Lung microvascular endothelial cell (primary cell): ENCODE measurements at places on chromosomes 7 and 10.

GRCh38 chr10:29620112-29620690 lies 14.6 kb downstream of the SVIL start:
- no peak for DNase-seq

DNA sequence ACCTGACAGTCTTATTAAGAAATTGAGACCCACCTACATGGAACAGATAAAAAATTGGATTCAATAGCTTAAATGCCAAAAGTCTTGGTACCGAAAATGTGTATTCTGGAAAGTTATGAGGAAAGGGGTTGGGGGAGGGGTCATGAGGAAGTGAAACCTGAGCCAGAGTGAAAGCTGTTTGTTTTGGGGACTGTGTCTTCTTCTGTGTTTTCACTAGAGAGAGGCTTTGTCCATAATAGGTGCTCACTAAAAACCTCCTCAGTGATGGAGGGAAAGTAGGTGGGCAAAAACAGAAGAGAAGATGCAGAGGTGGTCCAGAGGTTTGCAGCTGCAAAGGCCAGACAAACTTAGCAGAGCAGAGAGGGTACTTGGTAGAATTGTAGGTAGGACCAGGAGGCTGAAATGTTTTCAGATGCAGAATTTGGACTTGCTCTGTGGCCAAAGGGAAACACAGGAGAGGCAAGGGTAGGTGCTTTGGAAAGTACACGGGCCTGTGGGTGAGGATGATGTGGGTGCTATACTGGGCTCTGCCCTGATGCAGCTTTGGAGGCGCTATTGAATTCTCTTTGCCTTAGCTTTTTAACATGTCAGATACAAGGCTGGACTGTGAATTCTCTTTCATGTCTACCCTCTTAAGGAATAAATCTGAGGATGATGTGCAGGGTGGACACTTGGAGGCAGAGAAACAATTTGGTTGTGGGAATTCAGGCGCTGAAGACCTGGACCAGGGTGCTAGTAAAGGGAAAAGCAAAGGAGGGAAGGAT lies 254.6 kb downstream of the PTEN start:
- DNase-seq: no peak

GRCh38 chr7:148182264-148182663 lies 408.3 kb upstream of the C7orf33 start:
- no peak for DNase-seq

- no peak for DNase-seq
These were observed 238.9 kb upstream of the PLXDC2 start for GRCh38 chr10:19577381-19577780.

DNA sequence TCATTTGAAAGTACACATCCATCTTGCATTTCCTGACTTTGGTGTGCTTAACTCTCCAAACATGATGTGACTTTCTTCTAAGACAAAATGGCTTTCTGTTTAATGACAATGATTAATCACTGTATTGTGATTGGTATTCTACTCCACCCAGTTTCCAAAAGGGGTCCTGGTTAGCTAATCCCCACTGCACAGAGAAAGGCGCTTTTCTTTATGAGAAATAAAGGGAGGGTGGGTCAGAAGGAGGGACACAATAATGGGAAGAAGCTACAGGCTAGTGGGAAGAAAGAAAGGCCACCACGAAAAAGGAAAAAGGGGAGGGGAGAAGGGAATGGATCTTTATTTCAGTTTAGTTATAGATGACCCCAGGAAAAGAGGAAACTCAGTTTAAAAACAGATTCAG lies 69.2 kb downstream of the PRTFDC1 start:
- no peak for DNase-seq

GRCh38 chr10:108970016-108970415 lies 953.3 kb downstream of the XPNPEP1 start:
- DNase-seq: peak; percentile 1

GRCh38 chr7:37052705-37053104 lies 328.4 kb upstream of the AOAH start:
- peak; percentile 55 for DNase-seq

DNA sequence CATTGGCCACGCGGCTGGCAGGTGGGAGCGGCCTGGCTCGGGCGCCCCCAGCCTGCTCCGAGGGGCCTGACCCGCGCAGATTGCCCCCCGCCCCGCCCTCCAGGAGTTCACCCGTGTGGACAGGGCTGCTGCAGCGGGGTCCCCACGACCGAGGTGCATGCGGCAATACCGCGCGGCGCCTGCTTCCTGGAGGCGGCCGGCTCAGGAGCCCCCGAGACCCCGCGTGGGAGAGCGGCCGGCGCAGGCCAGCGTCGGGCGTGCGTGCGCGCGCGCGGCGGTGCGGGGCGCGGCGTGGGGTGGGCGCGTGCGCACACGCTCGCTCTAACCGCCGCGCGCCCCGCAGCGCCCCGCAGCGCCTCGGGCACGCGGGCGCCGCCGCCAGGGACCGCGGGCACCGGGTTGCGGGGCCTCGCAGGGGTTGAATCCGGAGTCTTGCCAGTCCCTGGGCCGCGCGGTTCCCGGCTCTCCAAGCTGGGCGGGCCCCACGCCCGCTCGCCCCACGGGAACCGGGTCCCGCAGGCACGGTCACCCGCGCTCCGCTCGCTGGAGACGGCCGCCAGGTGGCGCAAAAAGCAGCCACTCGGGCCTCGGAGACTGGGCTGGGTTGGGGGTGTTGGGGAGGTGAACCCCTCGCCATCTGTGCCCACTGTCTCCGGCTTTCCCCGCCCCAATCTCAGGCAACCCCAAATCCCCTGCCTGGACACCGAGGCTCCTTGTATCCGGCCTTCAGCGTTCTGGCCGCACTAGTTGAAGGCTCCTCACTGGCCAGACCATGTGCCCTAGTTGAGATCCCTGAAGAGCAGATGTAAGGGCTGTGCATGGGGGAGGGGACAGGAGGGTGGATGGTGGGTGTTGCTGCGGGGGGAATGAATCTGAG lies 1.3 kb upstream of the ACHE start:
- peak; percentile 50 for DNase-seq

DNA sequence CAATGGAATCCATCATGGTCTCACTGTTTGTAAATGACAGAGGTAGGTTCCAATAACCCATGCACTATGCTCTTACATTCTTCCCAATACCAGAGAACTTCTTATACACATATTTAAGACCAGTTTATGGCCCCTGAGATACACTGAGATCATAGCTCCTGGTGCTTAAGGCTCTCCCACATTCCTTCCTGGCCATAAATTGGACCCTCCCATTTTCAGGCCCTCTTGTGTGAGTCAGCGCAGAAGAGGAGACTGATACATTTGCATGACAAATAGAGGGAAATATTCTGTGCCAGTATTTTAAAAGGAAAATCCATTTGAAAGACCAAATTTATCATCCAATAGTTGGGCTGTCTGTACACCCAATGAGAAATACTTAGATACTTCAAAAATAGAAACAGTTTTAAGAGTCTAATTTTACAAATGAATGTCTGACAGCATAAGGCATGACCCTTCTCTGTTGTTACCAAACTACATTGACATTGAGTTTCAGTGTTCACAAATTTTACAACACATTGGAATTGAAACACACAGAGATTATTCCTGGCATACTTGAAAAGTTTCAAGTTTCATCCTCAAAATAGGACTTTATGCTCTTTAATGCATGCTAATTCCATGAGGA lies 35.3 kb downstream of the SLC16A9 start:
- DNase-seq: no peak

DNA sequence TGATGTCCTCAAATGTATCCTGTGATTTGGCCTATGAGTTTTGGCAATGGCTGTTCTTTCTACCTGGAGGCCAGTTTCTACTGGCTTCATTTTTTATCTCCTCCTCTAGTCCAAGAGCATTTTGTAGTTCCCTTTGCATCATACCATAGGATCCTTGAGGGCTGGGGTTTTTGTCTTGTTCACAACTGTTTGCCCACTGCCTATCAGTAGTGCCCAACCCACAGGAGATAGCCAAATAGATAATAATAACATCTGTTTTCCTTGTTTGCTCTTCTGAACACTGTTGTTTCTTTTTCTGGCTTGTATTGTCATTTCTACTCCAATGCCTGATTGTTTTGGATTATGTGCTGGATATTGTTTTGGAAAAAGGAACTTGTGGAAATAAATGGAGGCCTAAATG lies 3.4 kb downstream of the CDK1 start:
- peak; percentile 64 for DNase-seq

DNA sequence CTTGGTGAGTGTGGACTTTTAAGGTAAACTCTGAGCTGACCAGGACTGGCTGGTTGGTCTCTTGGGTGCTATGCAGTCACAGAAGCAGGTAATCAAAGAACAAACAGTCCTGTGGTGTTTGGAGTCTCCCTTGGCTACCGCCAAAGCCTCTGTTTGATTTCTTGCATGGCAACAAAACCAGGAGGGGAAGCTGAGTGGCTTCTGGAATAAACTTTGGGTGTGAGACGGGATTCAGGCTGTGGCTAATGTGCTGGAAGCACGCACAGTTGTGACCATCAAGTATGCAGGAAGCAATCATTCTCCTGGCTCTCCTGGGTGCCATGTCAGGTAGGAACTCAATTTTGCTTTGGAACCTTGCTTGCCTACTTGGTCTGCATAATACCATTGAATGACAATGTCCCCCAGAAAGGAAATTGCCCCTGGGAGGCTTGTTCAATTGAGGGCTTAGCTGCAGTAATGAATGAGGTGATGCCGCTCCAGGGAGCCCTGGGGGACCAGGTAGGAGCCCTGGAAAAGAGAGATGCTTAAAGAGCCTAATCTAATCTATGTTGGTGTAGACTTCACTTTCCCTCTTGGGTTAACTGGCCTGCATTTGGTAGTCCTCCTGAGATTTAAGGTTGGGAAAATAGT lies at the start of gene CDHR3:
CDHR3 (plus strand) TSS at position 227 of the 630 bp plus-strand sequence; CDS start at position 282, 55 bp downstream.
- DNase-seq: no peak

- no peak for DNase-seq
These were observed 343.1 kb downstream of the PHTF2 start for GRCh38 chr7:78141522-78142281.

DNA sequence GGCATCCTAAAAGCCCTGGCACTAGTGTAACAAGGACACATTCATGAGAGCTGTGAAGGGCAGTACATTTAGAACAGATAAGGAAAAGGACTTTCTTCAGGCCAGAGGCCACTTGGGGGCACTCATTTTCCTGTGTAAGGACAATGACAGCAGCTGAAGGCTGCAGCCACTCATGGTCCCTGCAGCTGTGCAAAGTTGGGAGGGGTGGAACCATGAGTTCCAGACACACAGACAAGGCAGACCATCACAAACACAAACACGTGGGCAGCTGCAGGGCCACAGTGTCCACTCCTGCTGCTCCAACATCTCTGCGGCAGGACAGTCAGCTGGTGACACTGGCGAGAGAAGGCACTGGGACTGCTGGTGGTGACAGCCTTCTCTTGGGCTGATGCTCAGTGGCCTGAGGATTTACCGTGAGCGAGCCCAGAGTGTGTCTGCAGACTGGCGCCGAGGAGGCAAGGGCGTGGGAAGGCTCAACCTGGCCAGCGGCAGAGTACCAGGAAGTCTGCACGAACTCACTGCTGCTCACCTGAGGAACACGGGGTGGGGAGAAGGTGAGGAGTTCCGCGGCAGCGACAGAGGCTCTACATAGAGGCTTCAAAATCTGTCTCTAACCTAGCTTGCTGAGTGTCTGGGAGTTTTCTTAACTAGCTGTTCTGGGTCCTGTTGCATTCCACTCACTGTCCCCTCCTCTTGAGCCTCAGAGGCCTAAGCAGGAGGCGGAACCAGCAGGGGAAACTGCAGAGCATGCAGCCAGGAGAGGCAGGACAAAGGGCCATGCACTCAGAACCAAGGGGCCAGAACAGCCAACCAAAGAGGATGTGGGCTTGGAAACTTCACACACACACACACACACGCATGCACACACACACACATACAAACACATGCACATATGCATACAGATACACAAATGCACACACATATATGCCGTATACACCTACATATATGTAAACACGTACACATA lies 76.5 kb upstream of the DDC start:
- peak; percentile 54 for DNase-seq

DNA sequence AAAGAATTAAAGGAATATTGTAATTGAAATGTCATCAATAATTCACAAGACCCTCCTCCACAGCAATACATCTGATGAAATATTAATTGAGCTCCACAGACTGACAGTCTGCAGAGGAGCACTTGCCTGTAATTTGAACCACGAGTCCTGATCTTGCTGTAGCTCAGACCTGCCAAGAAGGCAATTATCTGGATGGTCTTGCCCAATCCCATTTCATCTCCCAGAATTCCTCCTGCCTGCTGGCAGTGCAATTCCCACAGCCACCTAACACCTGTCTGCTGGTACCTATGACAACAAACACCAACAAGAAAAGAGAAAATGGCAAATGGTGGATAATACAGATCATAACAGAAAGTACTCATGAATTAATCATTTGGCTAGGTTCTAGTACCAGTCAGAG lies 38.5 kb downstream of the ERCC6 start:
- DNase-seq: no peak

GRCh38 chr7:121398246-121398645 lies 2.1 kb upstream of the FAM3C start:
- DNase-seq: no peak

DNA sequence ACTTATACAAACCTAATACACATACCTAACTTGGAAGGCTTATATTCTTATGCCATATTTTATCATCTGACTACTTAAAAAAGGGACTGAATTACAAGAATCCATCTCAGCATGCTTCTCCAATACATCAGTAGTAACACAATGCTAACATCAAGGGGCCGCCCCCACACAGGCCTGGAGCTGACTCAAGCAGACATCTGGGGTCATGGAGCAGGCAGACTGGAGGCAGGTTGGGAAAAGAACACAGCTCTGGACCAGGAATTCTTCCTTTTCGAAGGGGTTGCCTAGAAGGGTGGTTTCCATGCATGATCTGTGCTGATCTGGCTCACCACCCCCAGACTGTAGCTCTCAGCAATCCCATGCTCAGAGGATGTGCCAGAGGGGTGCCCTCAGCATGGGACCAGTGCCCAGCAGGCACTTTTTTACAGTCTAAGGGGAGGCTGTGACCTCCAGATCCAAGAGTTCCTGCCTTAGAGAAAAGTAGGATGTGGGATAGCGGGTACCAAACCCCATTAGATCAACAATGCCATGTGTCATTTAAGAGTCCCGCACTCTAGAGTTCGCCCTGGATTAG lies 26.1 kb upstream of the DUSP5 start:
- no peak for DNase-seq

DNA sequence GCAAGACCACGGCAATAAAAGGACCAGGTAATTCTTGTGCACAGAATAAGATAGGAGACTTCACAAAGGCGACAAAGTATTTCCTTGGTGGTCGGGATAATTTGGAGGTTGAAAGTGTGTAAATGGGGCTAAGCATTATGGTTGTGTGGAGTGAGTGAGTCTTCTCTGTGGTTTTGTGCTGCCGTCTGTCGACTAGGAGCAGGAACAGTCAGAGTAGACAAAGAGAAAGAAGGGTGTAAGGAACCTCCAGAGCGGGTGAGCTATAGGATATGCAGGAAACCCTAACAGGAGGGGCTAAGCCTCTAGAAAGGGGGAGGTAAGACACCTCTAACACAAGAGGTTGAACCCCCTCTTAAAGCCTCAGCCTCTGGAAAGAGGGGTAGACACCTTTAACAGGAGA lies 201.6 kb downstream of the SH2D4B start:
- no peak for DNase-seq

- DNase-seq: no peak
These were observed 445 bp downstream of the SSBP1 start for GRCh38 chr7:141738592-141739013.

- no peak for DNase-seq
These were observed 26.5 kb upstream of the SMIM30 start for GRCh38 chr7:113144817-113145216.

GRCh38 chr7:155734445-155734809 lies 77.8 kb downstream of the SHH start:
- no peak for DNase-seq

- DNase-seq: peak; percentile 63
These were observed 66.6 kb upstream of the SYPL1 start for GRCh38 chr7:106178593-106179134.

GRCh38 chr7:129313282-129313681 lies 88.5 kb downstream of the AHCYL2 start:
- no peak for DNase-seq
